ENCODE measurements at places on chromosomes 16 and 17.

DNA sequence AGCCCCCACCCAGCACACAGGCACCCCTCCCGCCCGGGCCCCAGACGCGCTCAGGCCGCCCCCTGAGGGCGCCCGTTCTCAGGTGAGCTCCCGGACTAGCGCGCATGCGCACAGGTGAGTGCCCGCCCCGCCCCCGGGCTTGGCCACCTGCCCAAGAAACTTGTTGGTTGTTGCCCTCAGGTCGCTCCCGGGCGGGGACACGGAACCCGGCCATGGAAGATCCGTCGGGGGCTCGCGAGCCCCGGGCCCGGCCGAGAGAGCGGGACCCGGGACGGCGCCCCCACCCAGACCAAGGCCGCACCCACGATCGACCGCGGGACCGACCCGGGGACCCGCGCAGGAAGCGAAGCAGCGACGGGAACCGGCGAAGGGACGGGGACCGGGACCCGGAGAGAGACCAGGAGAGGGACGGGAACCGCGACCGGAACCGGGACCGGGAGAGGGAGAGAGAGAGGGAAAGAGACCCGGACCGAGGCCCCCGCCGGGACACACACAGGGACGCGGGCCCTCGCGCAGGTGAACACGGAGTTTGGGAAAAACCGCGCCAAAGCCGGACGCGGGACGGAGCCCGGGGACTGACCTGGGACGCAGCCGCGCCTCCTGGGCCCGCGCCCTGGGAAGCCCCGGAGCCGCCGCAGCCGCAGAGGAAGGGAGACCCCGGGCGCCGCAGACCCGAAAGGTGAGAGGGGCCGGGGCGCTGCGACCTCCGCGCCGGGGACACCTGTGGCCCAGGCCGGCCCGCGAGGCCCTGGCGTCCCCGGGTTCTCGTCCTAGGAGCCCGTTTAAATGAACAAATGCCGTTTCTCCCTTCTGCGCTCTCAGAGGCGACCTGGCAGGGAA, at the start of gene MARVELD3:
Gene MARVELD3 (plus strand): TSS at position 167 of the 840 bp plus-strand sequence. CDS start 46 bp downstream, at position 213.
- no peak for DNase-seq

DNA sequence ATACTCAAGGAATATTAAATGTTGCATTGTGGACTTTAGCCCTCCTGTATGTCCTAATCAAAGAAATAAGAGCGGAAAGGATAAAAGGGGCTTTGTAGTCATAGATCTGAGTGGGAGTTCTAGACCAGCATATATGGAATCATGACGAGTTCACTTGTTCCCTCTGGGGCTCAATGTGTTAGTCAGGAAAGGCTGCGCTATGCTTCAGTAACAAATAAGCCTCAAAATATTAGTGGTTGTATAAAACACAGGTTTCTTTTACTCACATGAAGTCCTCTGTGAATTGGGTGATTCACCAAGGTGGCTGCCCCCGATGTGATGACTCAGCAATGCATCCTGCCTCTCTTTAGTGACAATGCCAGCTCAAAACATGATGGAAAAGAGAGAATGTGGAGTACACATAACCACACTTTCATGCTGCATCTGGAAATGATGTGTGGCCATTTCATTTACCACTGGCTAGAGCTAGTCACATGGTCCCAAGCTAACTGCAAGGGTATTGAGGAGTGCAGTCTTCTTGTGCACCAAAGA, 63.3 kb upstream of the IRX5 start:
- DNase-seq: peak; percentile 2

- no peak for DNase-seq
These were observed 81.8 kb downstream of the PRKCB start for GRCh38 chr16:23917621-23918020.

- no peak for DNase-seq
These were observed 367.2 kb downstream of the CDH13 start for GRCh38 chr16:82993926-82994325.

DNA sequence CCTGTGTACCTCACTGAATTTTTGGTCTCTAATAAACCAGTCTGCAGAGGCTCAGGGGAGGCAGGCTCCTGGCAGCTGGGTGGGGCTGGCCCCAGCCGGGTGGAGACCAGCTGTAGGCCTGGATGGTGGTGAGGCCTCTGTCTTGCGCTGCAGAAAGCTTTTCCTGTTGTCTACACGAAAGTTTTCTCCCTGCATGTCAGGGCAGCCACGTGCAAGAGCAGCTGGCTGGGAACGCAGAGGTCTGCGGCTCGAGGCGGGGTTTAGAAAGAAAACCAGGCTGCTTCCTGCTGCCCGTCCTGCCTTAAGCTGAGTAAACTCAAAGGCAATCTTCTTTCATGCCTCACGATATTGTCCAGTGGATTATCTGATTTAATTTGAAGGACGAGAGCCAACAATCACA, 2.4 kb downstream of the SERPINF1 start:
- no peak for DNase-seq

GRCh38 chr16:15993946-15994665, 44.7 kb downstream of the ABCC1 start:
- no peak for DNase-seq

DNA sequence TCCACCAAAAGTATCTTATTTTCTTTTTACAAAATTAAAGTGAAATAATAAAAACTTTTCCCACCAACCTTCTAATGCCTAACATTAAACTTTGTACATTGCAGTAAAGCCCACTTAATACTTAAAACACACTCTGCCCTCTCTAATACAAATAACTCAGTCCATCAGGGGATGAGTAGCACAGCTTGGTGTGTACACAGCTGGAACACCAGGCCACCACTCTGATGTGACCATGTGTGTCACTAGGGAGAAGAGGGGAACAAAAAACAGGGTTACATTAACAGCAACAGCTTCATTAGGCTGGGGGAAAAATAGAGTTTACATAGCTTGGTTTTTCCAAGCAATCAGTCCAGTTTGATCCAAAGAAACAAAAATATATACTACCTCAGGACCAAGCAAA, 295.0 kb downstream of the CEP112 start:
- DNase-seq: no peak

GRCh38 chr16:14307059-14307526, 236.0 kb downstream of the MRTFB start:
- DNase-seq: no peak

DNA sequence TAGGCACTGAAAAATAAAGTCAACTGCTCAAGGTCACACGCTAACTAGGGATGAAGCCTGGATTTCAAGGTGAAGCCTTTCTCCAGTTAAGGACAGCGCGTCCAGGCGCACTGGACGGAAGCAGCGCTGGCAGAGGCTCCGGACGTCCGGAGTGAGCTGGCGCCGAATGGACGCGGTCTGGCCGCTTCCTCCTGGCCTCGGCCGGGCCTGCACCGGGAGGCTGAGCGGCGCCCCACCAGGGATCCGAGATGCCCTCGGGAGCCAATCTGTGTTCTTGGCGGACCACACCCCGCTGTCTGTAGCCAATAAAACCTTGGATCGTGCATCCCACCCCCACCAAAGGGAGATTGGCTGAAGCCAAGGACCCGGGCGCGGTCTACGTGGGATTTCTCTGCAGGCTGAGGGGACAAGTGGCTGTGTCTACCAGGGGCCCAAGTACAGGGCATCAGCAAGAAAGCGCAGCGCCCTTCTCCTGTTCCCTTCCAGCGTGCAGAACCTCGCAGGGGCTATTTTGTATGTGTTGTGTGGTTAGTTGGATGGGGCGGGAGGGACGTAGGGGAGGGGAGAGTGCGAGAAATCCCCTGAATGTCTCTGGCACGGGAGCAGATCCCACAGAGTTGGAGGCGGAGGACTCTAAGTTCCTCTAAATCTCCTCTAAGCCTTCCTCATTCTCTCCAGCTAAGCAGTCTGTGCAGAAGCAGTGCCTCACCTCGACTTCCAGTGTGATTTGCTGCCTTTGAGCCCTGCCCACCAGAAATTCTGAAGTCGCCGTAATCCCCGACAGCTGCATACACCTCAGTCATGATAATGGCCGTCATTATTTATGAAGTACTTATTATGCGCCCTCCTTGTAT, 2.5 kb upstream of the AKAP10 start:
- no peak for DNase-seq

Measured in COLO829 (cell line).